ENCODE measurements at places on chromosomes 7 and 10.

DNA sequence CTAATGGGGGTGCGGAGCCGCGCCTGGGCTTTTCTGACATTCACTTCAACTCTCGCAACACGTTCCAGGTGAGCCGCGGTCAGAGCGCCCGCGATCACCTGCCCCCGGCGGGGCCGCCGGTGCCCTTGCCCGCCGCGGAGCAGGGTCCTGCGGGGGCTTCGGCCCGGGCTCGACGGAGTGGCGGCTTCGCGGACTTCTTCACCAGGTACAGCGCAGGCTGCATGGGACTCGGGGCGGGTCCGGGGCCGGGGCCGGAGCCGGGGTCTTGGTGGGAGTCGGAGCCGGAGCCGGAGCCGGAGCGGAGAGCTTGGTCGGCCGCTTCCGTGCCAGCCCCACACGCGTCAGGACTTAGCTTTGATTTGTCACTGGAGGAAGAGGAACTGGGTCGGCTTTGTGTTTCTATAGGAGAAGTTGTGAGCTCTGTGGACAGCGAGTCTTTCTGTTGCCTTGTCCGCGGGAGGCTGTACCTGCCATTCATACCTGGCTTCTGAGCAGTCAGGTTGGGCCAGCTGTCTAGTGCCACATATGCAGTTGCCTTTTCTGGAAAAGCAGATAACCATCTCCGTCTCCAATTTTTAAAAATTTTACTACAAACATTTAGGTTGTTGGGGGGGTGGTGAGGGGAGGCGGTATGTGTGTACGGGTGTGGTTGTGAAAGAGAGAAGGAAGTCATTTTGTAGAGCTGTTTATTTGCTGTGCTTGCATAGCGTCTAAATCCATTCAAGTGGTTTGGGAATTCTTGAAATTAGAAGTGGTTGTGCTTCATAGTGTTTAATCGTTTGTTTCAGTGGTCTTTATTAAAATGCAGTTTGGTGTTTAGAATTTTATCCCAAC lies 1.3 kb downstream of the TBC1D12 start:
- DNase-seq: peak; percentile 15

- DNase-seq: no peak
Observed at GRCh38 chr10:96441987-96442643, 71.6 kb downstream of the TLL2 start.

- peak; percentile 63 for DNase-seq
Observed at GRCh38 chr10:28975891-28976531, 298.7 kb downstream of the BAMBI start.

DNA sequence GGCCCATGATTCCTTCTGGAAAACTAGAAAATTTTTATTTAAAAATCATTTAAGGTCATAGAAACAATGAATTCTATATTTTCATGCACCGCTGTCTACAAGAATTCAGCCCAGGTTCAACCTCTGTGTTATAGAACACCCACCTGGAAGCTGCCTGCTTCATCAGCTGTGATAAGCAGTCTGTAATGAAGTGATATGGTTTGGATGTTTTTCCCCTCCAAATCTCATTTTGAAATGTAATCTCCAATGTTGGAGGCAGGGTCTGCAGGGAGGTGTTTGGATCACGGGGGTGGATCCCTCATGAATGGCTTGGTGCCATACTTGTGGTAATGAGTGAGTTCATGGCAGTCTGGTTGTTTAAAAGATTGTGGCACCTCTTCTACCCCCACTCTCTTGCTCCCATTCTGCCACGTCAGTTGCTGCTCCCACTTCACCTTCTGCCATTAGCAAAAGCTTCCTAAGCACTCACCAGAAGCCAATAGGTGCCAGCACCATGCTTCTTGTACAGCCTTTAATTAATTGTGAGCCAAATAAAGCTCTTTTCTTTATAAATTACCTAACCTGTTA lies 55.6 kb downstream of the MRPL32 start:
- DNase-seq: no peak

GRCh38 chr10:1540144-1540543 lies 197.2 kb downstream of the ADARB2 start:
- no peak for DNase-seq

GRCh38 chr10:132193907-132194552 lies 7.3 kb downstream of the DPYSL4 start:
- DNase-seq: no peak

- DNase-seq: no peak
Observed at GRCh38 chr10:22518167-22518724, 172.9 kb downstream of the SPAG6 start.
